ENCODE measurements at places on chromosomes 13 and 19. TPM values are rescaled to one million over a fixed set of nuclear protein-coding genes. Genes with fewer than 3 reads are reported as not detected.

GRCh38 chr19:7751157-7751783, 3.9 kb upstream of the CD209 start:
- no peaks in the 10 kb centered on the region for H3K4me1 ChIP-seq
- H3K4me3 ChIP-seq, result no peak overlapping the region
- H3K36me3 ChIP-seq, result no peaks in the 10 kb centered on the region
- peaks cover 31% of the 10 kb centered on the region for H3K27me3 ChIP-seq

GRCh38 chr19:9130965-9131364, 4.2 kb upstream of the OR7G3 start:
- H3K27me3 ChIP-seq, result no peaks in the 10 kb centered on the region
- DNase-seq, result no peak
- no peak overlapping the region for H3K27ac ChIP-seq
- no peaks in the 10 kb centered on the region for H3K4me1 ChIP-seq

GRCh38 chr13:38684714-38685113, 2.2 kb upstream of the FREM2 start:
- no peak overlapping the region for H3K4me3 ChIP-seq
- H3K36me3 ChIP-seq, result no peaks in the 10 kb centered on the region
- no peaks in the 10 kb centered on the region for H3K4me1 ChIP-seq
- no peak overlapping the region for H3K27ac ChIP-seq
- H3K27me3 ChIP-seq, result peaks cover 15% of the 10 kb centered on the region

DNA sequence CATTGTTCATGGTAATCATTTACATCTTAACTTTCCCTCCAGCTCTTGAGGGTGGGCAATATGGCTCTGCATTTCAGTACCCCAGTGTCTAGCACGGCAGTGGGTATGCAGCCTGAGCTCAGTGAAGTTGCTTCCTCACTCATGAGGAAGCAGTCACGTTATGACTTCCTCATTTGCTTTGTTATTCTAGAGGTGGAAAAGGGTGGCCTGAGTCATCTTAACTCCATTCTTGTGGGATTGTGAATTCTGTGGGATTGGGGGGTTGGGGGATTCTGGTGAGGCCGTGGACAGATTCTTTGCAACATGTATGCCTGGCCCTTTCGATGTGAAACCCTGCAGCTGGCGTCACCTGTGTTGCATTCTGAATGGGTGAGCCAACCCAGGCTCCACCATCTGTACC, 406.7 kb upstream of the ZNF507 start:
- no peaks in the 10 kb centered on the region for H3K27me3 ChIP-seq
- no peak overlapping the region for H3K27ac ChIP-seq
- no peaks in the 10 kb centered on the region for H3K4me1 ChIP-seq
- no peaks in the 10 kb centered on the region for H3K36me3 ChIP-seq

DNA sequence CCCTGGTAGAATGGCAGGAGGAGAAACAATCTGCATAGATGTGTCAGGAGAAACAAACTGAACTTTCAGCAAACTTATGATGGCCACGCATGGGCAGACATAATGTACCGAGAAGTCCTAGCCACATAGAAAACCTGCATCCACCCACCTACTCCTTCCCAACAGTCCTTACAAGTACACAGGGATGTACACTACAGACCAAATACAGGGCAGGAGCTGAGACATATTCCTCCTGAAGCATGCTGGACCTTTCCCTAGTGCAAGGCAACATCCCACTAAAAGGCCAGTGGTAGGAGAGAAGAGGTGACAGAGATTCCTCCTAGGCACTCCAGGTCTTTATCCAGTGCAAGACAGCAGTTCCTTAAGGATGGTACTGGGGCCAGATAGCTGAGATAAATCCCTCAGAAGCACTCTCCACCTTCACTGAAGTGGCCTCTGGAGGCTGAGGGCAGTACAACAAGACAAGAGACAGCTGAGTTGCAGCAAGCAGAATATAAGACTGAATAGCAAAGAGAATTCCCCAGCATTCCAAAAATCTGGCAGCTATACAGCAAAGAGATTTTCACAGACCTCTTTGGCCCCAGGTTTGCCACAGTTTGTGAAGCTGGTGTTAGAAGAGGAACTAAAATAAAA, 18.3 kb downstream of the VWA8 start:
- H3K27ac ChIP-seq, result no peak overlapping the region
- H3K27me3 ChIP-seq, result no peaks in the 10 kb centered on the region
- DNase-seq, result no peak
- H3K4me1 ChIP-seq, result no peaks in the 10 kb centered on the region
- no peaks in the 10 kb centered on the region for H3K36me3 ChIP-seq

- no peak for DNase-seq
- no peaks in the 10 kb centered on the region for H3K4me1 ChIP-seq
- no peak overlapping the region for H3K27ac ChIP-seq
- no peaks in the 10 kb centered on the region for H3K36me3 ChIP-seq
- H3K4me3 ChIP-seq, result no peak overlapping the region
Observed at GRCh38 chr19:10372690-10373089, 7.7 kb downstream of the TYK2 start.

DNA sequence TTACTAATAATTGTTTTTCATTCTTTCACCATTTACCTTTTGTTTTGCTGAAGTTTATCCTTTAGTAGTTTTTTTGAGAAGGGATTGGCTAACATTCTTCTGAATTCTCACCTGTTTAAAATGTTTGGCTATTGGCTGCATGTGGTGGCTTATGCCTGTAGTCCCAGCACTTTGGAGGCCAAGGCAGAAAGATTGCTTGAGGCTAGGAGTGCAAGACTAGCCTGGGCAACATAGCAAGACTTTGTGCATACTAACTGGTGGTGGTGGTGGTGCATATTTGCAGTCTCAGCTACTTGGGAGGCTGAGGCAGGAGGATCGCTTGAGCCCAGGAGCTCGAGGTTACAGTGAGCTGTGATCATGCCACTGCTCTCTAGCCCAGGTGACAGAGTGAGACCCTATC, 27.5 kb upstream of the RNF113B start:
- no peaks in the 10 kb centered on the region for H3K4me1 ChIP-seq

DNA sequence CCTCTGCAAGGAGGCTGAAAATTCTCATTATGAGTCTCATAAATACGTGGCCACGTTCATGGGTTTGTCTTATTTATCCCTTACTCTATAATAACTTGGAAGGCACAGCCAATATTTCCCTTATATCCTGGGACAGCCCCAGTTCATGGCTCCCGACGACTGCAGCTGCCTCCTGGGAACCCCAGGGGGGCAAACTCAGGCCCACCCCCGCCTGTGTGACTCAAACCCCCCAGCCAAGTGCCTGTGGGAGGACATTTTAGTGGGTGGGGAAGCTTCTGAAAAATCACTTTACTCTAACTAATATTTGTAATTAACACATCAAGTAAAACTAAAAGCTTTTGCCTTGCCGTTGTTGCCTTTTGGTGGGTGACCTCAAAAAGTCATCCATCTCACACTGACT, 14.3 kb downstream of the RASA3 start:
- H3K4me3 ChIP-seq, result no peak overlapping the region
- no peaks in the 10 kb centered on the region for H3K4me1 ChIP-seq
- DNase-seq, result peak; percentile 10
- no peaks in the 10 kb centered on the region for H3K36me3 ChIP-seq
- no peak overlapping the region for H3K27ac ChIP-seq

GRCh38 chr19:2423071-2423914, 4.1 kb downstream of the TIMM13 start:
- H3K4me3 ChIP-seq, result no peak overlapping the region
- H3K27ac ChIP-seq, result no peak overlapping the region
- H3K4me1 ChIP-seq, result peaks cover 19% of the 10 kb centered on the region
- no peak for DNase-seq

Gene UBE2L5
- total RNA-seq, result 1.3 TPM

Gene GPC5
- not detected for total RNA-seq

Gene CATSPERD
- not detected for total RNA-seq

Gene TGFBR3L
- total RNA-seq, result not detected

Gene FFAR2
- total RNA-seq, result not detected

All from breast epithelium (tissue), 4 donors.